ENCODE measurements at places on chromosomes 2 and 18. TPM values are rescaled to one million over a fixed set of nuclear protein-coding genes. Genes with fewer than 3 reads are reported as not detected.

COL4A3 gene
- total RNA-seq = under 0.01 TPM

MBD2 gene
- total RNA-seq = 18.3 TPM

WBP1 gene
- total RNA-seq = 24.9 TPM

RAB6C gene
- 0.41 TPM for total RNA-seq

B3GNT7 gene
- total RNA-seq = 0.82 TPM

DNA sequence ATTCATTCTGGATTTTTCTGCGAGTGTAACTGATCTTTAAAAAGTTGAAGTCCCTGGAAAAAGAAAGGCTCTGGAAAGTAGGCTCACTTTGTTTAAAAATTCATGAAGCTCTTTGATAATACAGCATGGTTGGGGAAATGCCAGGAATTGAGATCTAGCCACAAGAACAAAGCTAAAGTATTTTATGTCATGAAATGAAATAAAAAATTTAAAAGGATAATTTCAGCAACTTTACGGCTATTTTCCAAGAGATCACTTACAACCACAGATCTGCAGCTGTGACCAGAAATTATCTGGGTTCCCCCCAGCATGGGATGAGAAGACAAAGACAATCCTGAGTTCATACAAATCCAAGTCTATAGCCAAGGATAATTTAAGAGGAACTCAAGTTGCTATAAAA lies 25.3 kb upstream of the RFX8 start:
- no peak for DNase-seq

- no peak for DNase-seq
Measured at GRCh38 chr2:54077088-54077900, 38.1 kb upstream of the ACYP2 start.

GRCh38 chr2:168293766-168294165 lies 46.4 kb upstream of the STK39 start:
- DNase-seq = no peak

DNA sequence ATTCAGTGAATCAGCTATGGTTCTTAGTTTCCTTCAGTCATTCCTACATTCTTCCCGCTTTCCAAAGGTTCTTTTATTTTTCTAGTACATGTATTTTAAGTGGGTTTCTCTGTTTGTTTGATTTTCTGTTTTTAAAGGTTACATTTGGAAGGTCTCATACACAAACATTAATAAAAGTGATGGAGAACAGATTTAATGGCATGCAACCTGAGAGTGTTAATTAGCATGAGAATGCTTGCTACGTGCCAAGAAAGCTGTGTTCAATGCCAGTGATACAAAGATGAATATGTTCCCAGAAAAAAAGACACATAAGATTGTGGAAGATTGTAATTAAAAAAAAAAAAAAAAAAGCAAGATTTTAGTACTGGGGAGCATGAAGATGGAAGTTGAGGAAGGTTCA lies 61.8 kb upstream of the CDC42EP3 start:
- DNase-seq = no peak

- no peak for DNase-seq
Measured at GRCh38 chr2:231200805-231201474, 2.5 kb downstream of the ARMC9 start.

- DNase-seq = no peak
Measured at GRCh38 chr2:48512571-48512970, 17.4 kb upstream of the STON1 start.

- DNase-seq = no peak
Measured at GRCh38 chr2:168731616-168732015, 70.8 kb upstream of the NOSTRIN start.

DNA sequence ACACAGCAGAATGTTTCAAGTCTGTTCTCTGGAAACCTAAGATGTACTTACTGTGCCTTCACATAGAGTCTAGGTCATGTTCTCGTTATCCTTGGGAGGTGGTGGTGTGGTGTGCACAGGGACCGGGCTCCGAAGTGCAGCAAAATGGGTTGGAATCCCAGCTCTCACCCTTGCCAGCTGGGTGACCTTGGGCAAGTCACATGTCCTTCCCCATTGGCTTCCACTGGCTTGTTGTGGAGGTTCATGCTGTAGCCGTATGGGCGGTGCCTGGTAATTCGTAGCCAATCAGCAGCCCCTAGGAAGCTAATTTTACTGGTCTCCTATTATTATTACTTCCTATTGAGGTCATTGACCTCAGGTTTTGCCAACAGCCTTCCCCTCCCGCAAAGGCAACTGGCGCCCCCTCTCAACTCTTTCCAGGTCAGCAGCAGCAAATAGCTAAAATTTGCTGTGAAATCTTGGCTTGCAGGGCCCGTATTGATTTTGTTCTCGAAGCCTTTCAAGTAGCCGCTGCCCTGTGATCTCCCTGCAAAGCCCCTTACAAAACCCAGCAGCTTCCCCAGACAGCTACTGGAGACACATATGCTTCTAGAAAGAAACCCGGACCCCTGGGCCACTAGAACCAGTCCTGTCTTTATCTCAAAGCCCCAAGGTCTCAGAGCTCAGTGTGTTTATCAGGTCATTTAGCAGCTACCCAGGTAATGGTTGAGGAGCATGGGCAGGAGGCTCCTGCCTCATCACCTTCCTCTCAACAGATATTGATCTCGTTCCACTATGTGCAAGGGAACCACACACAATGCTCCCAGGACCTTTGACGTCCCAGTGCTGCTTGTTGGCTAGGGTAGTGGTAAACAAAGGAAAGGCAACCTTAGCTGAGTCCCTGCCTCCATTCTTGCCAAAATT lies 66.5 kb upstream of the SLC1A4 start:
- no peak for DNase-seq

- no peak for DNase-seq
Measured at GRCh38 chr2:185668710-185669109, 69.9 kb upstream of the FSIP2 start.

DNA sequence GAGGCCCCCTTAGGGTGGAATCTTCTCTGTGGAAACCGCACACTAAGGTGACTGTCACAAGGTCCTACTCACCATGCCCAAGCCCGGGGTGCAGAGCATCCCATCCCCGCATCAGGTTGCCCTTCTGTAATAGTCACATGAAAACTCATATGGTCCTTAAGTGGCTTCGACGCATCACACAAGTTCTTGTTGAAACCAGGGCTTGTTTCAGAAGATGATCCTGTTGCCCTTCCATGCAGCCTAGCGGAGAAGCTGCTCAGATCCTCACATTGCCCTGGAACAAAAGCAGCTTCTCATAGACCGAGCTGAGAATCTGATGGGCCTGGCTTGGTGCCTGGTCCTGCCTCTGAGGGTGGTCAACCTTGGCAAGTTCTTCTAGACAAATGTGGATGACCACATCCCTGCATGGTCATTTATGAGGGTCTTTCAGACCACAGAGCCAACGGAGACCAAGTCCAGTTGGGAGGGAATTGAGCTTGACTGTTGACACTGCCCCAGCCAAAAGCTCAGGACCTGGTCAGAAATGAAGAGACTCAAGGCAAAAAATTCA lies 54.1 kb downstream of the PDCL3 start:
- DNase-seq = no peak

DNA sequence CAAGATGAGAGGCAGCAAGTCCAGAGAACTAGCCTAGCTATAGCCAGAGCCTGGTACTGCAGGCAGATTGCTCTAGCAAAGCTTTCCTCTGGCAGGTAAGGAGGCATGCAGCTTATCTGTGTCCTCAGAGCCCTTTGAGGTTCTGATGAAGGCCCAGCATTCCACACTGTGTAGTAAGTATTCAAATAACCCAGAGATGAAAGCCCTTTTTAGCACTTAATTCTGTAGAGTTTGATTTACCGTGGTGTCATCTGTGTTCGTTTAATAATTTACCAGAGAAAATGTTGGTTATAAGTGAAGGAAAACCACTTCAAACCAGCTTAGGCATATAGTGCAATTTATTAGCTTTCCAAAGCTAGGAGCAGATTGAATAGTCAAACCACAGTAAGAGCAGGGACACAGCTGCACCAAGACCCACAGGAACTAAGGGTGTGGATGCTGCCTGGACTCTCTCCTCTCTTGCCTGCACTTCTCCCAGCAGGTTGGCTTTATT lies 226.6 kb downstream of the BABAM2 start:
- DNase-seq = no peak

All from frontal cortex (tissue), 4 donors.